ENCODE measurements at places on chromosomes 5 and 9.

DNA sequence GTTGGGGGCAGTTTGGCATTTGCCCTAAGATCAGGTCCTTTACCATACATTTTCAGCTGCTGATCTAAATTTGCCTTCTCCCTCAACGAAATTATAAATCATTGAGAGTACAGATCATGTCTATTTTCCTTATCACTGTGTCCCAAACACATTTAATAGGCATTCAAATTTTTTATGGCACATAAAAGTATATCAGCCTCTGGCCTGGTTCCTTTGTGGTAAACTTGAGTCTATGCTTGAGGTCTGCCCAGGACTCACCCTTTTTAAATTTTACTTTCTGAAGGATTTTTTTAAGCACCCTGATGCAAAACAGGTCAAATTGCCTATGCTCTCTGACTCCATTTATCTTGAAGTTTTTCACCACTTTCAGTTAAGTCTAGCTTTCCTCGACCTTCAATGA lies 163.6 kb upstream of the GRIN3A start:
- no peak for DNase-seq

- no peak for DNase-seq
Measured at GRCh38 chr9:4263591-4263990, 36.3 kb downstream of the GLIS3 start.

DNA sequence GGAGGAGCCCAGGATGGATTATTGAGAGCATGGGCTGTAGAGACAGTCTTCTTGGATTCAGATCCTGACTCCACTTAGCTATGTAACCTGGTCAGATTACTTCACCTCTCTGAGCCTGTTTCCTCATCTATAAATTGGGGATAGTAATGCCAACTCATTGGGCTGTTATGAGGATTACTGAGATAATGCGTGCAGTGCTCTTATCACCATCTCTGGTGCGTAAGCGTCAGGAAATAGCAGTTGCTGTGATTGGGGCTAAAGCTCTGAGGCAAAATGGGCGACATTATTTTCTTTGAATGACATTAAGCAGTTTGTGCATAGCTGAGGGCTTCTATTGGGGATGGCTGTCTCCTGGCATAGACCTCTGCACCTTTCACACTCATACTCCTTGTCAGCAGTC lies 995 bp upstream of the MSMP start:
- DNase-seq = no peak

DNA sequence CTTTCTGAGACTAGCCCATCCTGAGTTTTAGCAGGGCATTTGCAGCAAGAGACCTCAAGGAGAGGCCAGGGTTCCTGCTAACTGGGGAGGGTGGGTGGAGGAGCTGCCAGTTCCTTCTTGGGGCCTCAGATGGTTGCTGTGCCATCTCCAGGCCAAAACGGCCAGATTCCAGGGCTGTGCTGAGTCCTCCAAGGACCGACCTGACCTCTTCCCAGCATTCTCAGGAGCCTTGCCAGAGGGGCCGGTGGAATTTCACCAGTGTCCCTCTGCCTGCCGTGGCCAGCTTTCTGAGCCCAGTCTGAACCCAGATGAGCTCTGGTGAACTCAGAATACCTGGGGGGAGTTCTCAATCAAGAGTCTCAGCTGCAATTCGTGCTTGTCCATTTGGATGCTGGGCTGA lies 54.3 kb downstream of the TSTD2 start:
- no peak for DNase-seq

GRCh38 chr9:99040911-99041582 lies 63.9 kb upstream of the TGFBR1 start:
- DNase-seq = no peak

GRCh38 chr5:180313677-180314505 lies 22.0 kb upstream of the MAPK9 start:
- DNase-seq = no peak

DNA sequence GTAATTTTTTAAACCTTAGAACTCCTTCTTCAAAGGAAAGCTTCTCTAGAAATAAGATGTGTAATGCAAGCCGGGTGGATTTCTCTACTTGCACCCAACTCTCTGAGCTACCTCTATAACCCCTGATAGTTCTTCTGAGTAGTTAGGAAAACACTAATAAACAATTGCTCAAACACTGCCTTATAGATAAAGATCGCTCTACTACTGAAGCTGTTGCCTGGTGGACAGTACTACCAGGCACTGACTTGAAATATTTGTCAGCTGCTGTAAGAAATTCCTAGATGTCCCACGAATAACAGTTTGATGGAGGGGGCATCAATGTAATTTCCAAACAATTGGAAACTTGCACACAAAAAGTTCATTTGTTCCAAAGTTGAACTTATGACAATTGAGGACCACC lies 42.0 kb downstream of the NR3C1 start:
- DNase-seq = no peak

GRCh38 chr5:127313847-127314473 lies 23.4 kb downstream of the MEGF10 start:
- DNase-seq = no peak

GRCh38 chr9:15182101-15182551 lies 124.9 kb downstream of the TTC39B start:
- DNase-seq = no peak

DNA sequence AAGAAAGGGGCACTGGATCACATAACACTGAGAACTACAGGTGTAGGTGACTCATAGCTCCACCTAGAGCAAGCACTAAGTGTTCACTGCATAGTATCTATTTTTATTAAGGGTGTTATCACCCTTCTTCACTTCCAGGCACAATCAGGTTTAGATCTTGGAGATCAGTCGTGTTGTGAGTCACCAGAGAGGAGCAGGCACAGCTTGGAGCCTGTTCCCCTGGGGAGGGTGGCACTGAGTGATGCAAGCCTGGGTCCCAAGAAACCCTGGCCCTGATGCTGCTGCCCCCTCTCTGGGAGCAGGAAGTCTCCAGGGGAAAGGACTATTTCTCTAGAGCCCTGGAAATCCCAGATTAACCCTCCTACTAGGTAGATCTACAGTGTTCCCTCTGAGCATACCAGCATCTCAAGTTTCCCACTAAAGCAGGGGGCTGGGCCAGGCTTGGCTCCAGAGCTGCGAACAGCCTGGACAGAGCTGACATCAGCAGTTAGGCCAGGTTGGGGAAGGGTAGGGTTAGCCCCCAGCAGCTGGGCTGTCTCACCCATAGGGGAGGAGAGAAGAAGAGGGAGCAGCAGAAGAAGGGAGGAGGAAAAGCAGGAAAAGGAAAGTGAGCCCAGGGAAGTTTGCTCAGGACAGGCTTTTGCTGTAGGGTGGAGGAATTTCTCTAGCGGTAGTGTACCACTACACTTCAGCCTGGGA lies 28.1 kb upstream of the SPINK4 start:
- DNase-seq = no peak

- DNase-seq = no peak
Measured at GRCh38 chr5:159525117-159525516, 194.8 kb upstream of the IL12B start.

DNA sequence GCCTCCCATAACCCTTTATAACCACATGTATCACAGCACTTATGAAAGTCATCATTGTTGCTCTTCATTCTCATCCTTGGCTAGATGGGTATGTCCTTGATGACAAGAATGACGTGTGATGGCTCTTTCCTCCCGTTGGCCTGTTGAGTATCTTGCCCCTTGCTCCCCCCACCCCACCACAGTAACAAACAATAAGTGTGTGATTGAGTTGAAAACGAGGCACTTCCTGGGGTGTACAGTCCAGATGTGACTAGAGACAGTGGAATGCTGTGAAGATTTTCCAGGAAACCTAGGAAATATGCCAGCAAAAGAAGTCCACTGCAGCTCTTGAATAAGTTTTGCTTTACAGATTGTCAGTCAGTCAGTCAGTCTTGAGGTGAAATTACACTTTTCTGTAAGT lies 262.5 kb downstream of the ELAVL2 start:
- no peak for DNase-seq

Measured in esophagus squamous epithelium (tissue), 5 donors.